ENCODE measurements at places on chromosomes 3 and 15.

DNA sequence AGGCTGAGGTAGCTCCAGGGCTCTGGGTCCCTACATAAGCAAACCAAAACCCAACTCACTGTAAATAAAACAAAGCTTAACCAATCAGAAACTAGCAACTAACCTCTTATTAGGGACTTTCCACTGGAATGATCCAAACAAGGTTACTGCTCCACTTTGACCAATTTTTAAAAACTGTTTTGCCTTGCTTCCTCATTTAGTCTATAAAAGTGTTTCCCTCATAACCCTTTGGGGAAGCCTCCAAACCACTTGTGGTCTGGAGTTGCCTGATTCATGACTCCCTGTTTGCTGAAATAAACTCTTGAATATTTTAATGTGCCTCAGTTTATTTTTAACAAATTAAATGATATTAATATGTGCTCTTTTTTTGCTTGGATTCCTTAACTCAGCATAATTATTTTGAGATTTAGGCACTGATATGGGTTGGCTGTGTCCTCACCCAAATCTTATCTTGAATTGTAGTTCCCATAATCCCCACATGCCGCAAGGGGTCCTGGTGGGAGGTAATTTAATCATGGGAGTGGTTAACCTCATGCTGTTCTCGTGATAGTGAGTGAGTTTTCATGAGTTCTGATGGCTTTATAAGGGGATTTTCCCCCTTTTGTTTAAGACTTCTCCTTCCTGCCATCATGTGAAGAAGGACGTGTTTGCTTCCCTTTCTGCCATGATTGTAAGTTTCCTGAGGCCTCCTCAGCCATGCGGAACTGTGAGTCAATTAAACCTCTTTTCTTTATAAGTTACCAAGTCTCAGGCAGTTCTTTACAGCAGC is 90.6 kb downstream of the CD200R1L start:
- DNase-seq, result no peak

GRCh38 chr3:53902711-53903110 is 11.1 kb upstream of the SELENOK start:
- no peak for DNase-seq

DNA sequence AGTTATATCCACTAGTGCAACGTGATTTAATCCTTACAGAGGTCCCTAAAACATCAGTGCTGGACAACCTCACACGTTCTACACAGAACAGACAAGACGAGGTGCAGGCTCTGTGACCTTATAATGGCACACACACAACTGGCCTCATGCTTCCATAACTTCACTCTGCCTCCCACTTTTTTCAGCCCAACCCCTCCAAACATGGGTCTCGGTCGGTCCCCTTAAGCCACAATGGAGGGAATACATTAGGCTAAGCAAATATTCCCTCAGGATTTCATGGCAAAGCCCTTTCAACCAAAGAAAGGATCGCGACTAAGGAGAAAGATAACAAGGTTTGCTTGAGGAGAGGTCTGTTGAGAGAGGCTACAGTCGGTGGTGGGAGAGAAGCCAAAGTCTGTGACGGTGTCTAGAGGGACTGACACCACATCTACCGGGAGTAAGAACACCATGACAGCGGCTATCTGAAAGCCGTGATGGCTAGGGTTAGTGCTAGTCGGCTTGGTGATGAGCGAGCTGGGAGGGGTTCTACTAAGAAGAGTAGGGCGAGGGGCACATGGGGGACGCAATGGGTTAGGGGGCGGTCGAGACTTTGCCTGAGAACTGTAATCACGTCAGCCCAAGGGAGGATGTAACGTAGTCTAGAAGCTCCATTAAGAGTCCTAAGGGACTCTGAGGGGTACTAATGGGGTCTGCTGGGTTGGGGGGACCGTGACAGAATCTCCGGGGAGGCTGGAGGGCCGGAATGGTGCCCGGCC is 1.0 kb downstream of the MYO9A start:
- DNase-seq, result peak; percentile 13

- DNase-seq, result no peak
Observed at GRCh38 chr3:178545337-178545736, 9.1 kb downstream of the KCNMB2 start.

GRCh38 chr15:81363718-81364500 is 10.1 kb downstream of the TMC3 start:
- DNase-seq, result no peak

DNA sequence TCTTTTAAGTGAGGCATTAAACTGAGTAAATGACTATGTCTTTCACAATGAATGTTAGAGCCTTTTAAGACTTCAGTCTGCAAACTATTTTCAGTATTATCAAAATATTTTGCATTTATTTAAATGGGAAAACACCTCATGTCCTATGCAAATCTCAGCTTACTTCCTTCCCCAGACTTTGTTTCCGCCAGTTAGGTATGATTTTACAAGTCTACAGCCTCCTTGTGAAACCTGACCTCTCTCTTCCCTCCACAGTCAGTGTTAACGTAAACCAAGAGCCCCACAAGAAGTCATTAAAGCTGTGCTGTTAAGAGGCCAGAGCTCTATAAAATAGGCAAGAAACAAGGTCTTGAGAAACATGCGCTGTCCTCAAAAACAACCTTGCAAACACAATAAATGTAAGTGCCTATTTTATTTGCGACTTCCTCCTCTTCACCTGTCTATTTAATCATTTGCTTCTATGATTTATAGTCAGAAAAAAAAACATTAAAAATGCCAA is 48.3 kb downstream of the PRTG start:
- no peak for DNase-seq

DNA sequence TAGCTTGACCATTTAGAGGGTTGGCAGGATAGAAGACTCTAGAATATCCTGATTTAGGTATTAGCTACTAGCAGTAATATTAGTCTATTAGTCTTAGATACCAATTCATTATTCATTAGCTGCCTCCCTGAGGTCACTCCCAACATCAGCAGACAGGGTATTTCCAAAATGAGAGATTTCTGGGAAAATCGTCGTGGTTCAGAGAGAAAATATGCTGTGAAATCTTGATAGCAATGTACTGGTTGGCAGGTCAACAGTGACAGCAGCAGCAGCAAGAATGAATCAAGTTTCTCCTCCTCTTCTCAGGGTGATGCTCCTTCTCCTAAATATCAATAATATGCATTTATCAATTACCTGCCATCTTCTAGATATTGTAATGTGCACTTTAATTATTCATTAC is 41.3 kb upstream of the ROBO1 start:
- no peak for DNase-seq

DNA sequence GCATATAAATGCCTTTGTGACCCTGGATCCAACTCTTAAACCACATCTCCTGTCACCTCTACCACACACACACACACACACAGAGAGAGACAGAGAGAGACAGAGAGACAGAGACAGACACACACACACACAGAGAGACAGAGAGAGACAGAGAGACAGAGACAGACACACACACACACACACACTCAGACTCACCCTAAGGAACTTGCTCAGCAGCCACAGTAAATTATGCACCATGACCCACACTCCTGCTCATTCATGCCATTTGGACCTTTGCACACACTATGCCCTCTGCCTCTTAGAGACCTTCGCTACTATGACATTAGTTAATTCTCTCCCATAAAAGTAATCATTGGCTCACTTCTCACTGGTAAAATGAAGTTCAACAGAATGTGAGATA is 275.7 kb downstream of the ADAMTSL3 start:
- no peak for DNase-seq

- peak; percentile 46 for DNase-seq
Observed at GRCh38 chr3:197960694-197961581, 921 bp downstream of the LMLN start.

GRCh38 chr15:67185621-67186225 is 68.7 kb downstream of the AAGAB start:
- DNase-seq, result peak; percentile 43
